ENCODE measurements at places on chromosomes 12 and 14.

DNA sequence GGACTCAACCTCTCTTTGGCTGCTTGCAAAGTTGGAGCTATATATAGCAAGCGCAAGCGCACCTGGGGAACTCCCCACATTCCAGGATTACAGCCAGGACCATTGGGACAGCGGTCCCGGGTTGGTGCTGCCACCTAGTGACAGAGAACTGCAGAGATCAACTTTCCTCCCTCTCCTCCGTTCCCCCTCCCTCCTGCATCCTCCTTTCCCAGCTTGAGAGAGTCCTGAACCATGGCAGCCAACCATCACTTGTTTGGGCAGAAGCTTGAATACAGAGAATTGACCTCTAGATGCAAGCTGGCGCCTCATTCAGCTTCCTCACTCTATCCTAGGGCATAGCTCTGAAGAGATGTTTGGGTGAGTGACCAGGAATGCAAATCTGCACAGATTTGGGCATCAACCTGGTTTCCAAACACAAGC, 17.4 kb upstream of the FLVCR2 start:
- DNase-seq, result peak; percentile 63

DNA sequence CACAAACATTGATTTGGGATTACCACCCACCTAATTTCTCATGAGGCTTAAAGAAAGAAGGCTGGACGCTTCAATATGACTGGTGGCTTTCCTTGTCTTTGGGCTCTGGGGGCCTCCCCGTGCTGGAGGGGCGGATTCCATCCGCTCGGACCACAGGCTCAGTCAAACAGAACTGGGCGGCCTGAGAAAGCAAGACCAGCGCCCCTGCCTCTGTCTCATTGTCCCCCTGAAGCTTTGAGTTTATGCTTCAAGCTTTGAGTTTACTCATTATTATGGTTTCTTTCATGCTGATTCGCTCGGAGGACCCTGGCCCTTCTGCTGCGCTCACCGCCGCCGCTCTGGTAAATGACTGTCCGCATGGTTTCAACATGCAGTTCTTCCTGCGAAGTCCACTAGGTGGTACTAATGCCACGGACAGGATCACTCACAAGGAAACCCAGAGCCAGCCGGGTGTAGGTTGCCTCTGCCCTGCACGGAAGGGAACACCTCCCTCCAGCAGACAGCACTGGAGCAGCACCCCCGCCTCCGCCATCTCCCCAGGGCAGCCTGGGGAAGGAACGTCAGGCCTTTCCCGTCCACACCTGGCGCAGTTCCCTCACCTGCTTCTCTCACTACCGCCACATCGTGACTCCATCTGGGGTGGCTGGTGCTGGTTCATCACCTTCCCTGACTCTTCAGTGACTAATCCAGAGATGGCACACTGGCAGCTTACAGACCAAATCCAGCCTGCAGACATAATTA, 13.2 kb upstream of the TIGAR start:
- peak; percentile 59 for DNase-seq

DNA sequence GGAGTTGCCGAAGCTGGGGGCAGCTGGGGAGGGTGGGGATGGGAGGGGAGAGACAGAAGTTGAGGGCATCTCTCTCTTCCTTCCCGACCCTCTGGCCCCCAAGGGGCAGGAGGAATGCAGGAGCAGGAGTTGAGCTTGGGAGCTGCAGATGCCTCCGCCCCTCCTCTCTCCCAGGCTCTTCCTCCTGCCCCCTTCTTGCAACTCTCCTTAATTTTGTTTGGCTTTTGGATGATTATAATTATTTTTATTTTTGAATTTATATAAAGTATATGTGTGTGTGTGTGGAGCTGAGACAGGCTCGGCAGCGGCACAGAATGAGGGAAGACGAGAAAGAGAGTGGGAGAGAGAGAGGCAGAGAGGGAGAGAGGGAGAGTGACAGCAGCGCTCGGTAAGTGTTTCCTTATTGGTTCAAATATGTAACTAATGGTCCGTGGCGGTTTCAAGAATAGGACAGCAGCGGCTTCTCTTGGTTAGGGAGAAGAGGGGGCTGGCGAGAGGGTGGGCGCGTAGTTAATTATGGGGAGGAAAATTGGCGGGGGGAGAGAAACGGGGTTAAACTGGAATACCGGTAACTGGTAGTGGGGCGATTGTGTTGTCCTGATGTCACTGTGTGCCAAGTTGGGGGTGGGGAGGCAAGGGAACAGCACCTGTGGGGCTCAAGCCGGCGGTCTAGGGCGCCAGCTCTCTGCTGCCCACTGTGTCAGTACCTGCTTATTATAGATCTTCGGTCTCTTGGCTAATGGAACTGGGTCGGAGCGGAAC, 8.4 kb downstream of the HOXC8 start:
- DNase-seq, result no peak

GRCh38 chr14:67265131-67265530, 23.9 kb downstream of the PALS1 start:
- no peak for DNase-seq

GRCh38 chr12:113955109-113955970, 10.8 kb downstream of the RBM19 start:
- no peak for DNase-seq

Measured in D721Med (cell line).